ENCODE measurements at places on chromosomes 4 and X.

GRCh38 chrX:38513112-38513742 lies 48.1 kb upstream of the TSPAN7 start:
- no peak for DNase-seq

- DNase-seq: no peak
These were observed 89.2 kb upstream of the TAPT1 start for GRCh38 chr4:16315456-16315855.

GRCh38 chrX:110418316-110419235 lies 59.9 kb downstream of the RTL9 start:
- DNase-seq: no peak

DNA sequence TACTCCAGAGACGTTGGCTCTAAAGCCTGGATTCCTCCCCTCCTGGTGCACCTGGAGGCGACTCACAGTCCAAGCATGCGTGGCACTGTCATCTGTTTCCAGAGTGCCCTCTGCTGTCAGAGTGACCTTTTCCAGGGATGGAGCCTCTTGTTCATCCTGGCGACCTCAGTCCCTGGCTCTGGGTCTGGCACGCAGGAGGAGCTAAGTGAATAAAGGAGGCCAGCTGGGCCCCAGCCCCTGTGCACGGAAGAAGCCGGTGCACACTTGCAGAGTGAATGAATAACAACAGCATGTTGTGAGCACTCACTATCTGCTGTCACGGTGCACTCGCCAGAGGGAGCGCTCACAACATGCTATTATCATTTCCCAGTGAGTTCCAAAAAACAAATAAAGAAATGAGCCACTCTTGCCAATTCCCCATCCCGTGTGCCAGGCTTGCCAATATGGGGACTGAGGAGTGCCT lies 27.8 kb upstream of the PSAPL1 start:
- no peak for DNase-seq

DNA sequence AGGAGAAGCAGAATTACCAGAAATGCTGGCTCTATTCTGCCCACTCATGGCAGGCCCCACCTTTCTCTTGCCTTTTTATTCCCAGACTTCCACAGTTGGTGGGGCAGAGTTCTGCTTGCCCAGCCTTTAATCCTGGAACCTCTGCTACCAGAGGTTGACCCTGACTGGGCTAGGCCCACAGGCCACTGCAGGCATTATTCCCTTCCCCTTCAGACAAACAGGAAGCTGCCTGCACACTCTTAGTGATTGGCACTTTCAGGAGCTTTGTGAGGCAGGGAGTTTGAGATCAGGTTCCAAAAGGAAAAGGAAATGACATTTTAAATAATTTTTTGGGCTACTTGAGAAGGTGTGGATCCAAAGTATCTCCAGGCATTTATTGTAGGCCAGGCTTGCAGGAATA lies 18.8 kb downstream of the MSN start:
- no peak for DNase-seq

DNA sequence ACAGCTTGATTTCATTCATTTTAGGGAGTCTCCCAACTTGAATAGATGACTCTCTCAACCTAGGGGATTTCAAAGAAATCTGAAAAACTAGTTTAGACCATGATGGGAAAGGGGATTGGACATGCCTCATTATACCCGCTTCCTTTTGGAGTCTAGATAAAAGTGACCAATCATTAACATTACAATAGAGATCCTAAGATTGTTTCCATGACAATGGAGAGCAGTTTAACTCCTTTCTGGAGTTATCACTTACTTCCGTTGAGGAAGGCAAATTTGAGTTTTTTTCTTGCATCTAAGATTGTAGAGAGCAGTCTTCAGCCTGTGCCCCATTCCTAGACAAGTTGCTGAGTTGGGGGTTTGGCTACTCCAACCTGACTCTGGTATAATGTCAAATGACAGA lies 11.4 kb upstream of the IL15 start:
- no peak for DNase-seq

- DNase-seq: no peak
These were observed 78.7 kb downstream of the WDFY3 start for GRCh38 chr4:84887824-84888223.

- DNase-seq: no peak
These were observed 81.1 kb upstream of the PABPC4L start for GRCh38 chr4:134282680-134283079.

DNA sequence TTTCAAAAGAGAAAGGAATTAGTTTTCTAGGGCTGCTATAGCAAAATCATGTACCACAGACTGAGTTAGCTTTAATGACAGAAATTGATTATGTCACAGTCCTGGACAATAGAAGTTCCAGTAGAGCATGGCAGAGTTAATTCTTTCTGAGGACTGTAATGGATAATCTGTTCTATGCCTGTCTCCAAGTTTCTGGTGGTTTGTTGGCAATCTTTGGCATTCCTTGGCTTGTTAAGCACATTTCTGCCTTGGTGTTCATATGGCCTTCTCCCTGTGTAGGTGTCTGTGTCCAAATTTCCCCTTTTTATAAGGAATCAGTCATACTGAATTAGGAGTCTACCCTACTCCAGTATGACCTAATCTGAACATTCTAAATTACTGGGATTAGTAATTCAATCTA lies 336.1 kb upstream of the PABPC4L start:
- no peak for DNase-seq

GRCh38 chr4:115780835-115781234 lies 667.4 kb upstream of the NDST4 start:
- no peak for DNase-seq

DNA sequence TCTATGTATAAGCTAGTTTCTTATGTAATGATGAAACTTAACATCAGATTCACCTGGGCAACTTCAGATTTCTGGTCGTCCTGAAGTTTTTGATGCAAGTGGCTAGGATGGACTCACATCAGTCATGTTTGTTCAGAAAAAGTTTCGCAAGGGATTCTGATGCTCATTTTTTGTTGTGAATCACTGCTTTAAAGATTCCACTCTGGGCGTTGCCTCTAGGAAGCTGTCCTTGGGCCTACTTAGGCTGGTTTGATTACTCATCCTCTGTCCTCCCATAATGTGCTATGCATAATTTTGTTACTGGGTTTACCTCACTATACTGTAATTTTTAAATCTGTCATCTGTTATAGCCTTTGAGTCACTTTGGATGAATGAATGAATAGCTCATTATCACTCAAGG lies 30.8 kb downstream of the HERC3 start:
- no peak for DNase-seq

GRCh38 chr4:153333874-153334273 lies 10.6 kb upstream of the MND1 start:
- no peak for DNase-seq

DNA sequence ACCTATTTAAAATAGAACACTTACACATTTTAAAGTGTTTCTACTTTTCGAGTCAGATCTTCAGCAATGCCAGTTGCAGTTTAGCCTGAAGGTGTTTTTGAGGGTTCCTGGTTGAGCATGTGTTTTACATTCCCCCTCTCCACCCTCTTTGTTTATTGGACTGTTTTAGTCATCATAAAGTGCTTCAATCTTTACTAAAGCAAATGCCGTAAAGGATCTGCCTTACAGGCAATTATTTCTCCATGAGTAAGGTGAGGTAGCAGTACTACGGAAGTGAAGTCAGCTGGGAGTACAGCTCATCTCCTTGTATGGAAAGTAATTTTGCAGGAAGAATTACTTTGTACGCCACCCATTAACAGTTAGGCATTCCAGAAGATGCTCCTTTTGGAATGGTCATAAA lies 36.9 kb downstream of the PDLIM5 start:
- DNase-seq: no peak

- no peak for DNase-seq
These were observed 19.6 kb downstream of the NSDHL start for GRCh38 chrX:152850465-152850864.

DNA sequence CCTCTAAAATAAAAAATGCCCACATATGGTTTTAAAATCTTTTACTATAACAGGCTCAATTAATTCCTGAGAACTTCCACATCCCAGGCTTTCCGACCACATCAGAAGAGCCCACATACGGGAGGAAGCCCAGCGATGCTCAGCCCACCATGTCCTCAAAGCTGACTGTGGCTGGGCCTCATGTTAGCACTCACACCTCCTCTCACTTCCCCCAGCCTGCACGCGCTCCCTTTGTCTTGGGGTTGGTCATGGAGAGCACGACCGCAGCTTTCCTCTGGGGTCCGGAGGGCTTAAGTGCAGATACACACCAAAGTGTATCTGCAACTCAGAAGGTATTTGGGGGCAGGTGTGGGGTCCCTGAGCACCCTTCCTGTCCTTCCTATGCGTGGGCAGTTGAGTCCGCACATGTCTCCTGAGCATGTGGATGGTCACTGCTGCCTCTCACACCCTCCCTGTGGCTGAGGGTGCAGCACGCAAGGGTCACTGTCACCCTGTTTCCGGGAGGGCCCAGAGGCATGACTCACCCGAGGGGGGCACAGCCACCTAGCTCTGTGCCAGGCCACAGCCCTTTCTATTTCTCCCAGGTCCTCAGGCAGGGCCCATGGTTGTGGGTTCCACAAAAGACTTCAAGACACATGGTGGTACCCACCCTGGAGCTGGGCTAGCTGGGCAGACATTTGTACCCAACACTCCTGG lies 21.2 kb downstream of the WDR1 start:
- DNase-seq: no peak

DNA sequence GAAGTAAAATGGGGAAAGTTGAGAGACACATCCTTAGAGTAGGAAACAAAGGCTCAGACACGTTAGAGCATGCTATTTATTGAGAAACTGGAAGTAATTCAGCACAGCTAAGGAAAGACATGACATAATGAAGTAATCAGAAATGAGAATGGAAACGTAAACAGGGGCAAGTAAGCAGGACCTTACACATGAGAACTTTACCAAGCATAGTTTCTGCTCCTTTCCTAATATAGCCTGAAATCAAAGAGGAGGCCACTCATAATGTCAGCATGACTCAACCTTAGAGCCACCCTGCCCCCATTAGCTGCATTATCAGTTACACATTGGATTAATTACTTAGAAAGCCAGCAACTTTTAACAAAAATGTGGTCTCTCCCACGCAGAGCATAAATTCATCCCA lies 558.3 kb upstream of the GRIA3 start:
- DNase-seq: no peak

- DNase-seq: no peak
These were observed 230.9 kb downstream of the IQCM start for GRCh38 chr4:149584722-149585121.

GRCh38 chrX:45709381-45709780 lies 508.7 kb upstream of the DIPK2B start:
- DNase-seq: no peak

Measured in stimulated activated CD8-positive, alpha-beta memory T cell treated with anti-CD3 and anti-CD28 coated beads, Interleukin-12 subunit alpha, Interleukin-12 subunit beta, amount 100 ng/mL, for 1 hour (primary cell).